WERI-Rb-1 (cell line): ENCODE measurements at places on chromosomes 1 and 21.

GRCh38 chr1:33120436-33121231, 39.7 kb downstream of the AZIN2 start:
- DNase-seq, result no peak

GRCh38 chr1:149848340-149849110, 50.8 kb upstream of the BOLA1 start:
- DNase-seq, result no peak

DNA sequence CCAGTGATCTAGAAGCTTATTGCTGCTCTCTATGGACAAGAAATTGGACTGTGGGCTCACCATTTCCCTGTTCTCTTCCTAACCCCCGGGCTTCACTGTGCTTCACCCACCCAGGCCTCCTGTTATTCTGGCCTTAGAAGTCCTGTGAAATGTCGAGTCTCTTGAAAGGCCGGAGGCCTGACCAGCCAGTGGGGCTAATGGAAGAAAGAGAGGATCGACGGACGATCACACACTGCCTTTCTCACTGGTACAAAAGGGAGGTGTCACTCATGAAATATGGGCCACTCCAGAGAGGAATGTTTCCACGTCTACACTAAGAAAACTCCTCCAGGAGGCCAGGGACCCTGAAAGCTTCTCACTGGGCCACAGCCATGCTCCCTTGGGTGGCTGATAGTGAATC, 36.1 kb downstream of the CACNA1S start:
- no peak for DNase-seq

DNA sequence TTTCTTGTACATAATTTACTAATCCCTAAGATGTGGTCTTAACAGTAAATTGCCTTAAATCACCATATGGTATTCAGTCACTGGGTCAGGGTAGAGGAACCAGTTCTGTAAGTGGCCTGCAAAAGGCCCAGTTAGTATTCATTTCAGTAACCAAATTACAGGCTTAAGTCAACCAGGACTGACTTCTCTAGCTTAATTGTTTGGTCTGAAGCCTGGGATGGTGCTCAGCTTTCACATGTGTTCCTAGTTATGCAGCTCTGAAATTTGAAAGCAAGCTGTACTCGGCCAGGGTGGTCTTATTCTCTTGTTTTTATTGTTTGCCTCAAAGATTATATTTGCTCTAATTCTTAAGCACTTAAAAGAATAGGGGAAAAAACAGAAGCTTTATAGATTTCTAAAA, 144.6 kb downstream of the MAGI3 start:
- no peak for DNase-seq

DNA sequence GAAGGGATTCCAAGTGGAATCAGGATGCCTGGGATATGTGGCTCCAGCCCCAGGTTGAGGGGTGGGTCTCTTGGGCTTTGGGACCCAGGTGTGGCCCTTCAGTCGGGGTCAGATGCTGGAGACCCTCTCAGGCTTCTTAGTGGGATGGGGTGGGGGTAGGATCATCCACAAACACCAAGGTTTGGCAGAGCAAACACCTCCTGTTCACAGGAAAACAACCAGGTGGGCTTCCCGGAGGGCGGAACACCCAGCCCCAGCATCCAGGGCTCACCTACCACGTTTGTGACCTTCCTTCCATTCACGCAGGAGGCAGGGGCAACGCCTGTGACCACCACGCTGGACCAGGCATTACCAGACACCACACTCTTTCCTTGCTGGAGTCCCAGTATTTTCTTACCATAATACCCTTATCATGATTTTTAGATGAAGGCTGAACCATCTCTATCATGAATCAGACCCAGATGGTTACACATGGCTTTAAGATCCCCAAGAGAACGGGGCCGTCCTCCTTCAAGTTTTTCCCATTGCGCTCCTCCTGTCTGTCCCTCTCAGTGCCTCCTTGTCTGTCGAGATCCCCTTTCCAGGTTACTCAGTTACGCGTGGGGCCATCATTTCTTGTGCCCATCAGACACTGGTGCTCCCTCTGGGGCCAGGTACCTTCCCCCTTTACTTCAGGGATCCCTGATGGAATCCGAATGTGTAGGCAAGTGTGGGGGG, 428.2 kb downstream of the NPHP4 start:
- DNase-seq, result no peak

GRCh38 chr1:156337888-156338179, 258 bp downstream of the CCT3 start:
- DNase-seq, result no peak

- no peak for DNase-seq
These were observed 1230.7 kb upstream of the NCAM2 start for GRCh38 chr21:19767546-19767945.

- no peak for DNase-seq
These were observed 1.6 kb downstream of the C1orf21 start for GRCh38 chr1:184388319-184388889.

- peak; percentile 39 for DNase-seq
These were observed 13.7 kb downstream of the KIAA1614 start for GRCh38 chr1:180926164-180926981.

- DNase-seq, result no peak
These were observed 17.3 kb downstream of the MAP10 start for GRCh38 chr1:232822530-232822929.

GRCh38 chr1:218510153-218510772, 165.1 kb downstream of the TGFB2 start:
- DNase-seq, result no peak

- no peak for DNase-seq
These were observed 969 bp downstream of the CYP4A11 start for GRCh38 chr1:46940307-46940706.

GRCh38 chr21:39915881-39916280, 48.6 kb downstream of the PCP4 start:
- no peak for DNase-seq

GRCh38 chr1:30911059-30911954, 2.7 kb upstream of the SDC3 start:
- DNase-seq, result peak; percentile 90

- no peak for DNase-seq
These were observed 210.5 kb downstream of the LMO4 start for GRCh38 chr1:87539147-87539546.

- no peak for DNase-seq
These were observed 10.0 kb downstream of the ZNF672 start for GRCh38 chr1:248847956-248848561.

DNA sequence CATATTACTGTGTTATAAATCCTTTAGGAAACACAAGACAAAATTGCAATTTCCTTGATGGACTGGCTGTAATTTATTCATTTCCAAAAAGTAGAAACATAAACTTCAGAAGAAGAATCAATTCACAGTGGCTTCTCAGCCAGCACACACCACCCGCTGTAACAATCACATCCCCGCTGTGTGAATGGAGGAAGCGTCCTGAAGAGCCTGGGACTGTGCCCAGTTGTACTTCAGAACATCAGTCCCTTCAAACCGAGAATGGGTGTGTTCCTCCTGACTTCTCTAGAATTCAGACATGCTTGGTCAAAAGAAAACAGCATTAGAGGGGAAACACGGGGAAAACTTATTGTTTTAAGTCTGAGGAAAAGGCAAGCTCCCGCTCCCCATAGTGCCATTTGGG, 28.8 kb upstream of the CD84 start:
- no peak for DNase-seq

GRCh38 chr1:87437663-87438295, 109.1 kb downstream of the LMO4 start:
- DNase-seq, result no peak

- DNase-seq, result no peak
These were observed 142.9 kb downstream of the TOMM20 start for GRCh38 chr1:234985516-234986294.

- DNase-seq, result no peak
These were observed 42.3 kb downstream of the NVL start for GRCh38 chr1:224287714-224288113.

GRCh38 chr1:56644064-56644918, 823 bp upstream of the PRKAA2 start:
- no peak for DNase-seq

DNA sequence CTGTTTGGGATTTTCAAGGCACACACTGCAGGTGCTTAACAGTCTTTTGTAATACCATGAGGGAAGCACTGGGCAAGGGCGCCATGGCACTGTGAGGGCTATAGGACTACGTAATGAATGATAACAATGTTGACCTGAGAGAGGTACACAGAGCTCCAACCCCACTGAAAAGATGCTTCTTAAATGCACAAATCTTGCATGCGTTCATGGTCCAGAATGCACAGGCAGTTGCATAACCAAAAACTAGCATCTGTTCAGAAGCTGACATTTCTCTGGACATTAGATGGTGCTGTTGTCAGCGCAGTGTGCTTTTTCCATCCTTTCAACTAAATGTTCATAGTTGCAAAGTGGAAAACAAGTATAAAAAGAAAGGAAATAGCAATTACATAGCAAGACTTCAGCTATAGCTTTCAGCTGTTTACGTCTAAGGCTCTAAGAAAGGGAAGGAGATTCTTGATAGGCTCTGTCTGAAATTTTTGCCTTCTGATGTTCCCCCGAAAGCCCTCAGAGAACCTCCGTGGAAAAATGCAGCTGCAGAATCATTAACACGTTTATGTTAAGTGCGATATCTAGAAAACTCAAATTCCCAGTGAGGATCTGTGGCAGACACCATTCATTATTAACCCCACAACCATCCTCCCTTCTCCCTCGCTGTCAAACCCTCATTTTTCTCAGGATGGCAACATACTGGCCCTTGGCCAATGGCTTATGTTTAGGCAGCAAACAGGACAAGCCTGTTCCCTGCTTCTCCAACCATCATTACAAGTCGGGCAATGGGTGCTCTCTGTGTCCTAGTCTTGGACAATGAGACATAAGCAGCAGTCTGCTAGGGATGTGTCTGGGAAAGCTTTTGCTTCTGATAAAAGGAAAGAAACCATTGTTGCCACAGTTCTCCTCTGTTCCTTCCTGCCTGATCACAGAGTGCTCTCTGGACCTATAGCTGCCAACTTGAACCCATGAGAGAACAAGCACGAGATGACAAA, 8.2 kb upstream of the TARBP1 start:
- peak; percentile 38 for DNase-seq

GRCh38 chr1:59979666-59980065, 53.1 kb upstream of the CYP2J2 start:
- no peak for DNase-seq

DNA sequence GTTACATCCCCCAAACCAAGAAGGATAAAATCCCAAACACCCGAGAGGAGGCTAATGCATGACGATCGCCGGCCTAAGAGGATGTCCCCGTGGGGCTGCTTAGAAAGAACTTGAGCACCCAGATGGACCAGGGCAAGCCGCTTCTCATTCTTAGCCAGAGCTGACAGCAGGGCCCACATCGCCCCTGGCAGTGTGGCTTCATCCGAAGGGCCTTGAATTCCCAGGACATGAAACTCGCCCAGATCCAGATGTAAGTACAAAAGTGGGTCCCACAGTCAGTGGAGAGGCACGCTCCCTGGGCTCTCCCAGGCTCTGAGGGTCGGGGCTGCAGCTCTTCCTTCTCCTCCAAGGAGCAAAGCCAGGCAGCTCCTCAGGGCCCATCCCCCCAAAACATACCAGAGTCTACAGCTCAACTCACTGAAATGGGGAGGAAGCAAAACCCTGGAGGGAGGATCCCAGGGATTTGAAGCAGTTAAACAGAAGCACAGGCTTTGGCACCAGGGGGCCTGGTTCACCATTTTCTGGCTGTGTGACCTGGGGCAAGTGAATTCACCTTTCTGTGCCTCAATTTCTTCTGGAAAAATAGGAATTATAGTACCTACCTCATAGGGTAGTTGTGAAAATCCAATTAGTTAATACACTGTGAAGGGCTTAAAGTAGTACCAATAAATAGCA, 85.6 kb downstream of the MAN1C1 start:
- DNase-seq, result peak; percentile 28

- no peak for DNase-seq
These were observed 8.6 kb downstream of the S100A6 start for GRCh38 chr1:153527023-153527682.

DNA sequence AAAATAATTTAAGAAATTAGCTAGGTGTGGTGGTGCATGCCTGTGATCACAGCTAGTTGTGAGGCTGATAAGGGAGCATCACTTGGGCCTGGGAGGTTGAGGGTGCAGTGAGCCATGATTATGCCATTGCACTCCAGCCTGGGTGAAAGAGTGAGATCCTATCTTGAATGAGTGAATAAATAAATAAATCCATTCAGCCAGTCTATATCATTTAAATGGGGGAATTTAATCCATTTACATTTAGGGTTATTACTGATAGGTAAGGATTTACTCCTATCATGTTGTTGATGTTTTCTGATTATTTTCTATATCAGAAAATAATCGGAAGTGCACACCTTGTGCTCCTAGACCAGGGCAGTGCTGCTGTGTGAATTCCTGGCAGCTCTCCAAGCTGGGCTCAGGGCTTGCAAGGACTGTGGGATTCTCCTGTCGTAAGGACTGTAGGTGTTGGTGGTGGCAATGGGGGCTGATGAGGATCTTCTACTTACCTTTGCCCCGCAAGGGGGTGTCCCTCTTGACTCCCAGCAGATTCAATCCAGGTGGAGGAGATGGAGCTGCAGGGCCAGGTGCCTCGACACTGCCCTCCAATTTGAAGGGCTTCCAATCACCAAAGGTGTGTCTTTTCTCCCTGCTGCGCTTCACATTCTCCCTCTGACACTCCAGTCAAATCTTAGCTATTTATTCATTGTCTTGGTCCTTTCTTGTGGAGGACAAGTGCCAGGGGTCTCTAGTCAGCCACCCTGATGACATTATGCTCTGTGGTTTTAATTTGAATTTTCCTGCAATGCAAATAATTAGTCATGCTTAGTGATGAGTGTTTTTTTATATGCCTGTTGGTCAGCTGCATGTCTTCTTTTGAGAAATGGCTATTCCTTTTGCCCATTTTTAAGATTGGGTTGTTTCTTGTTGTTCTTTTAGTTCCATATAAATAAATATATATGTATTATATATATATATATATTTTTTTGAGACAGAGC, 14.1 kb upstream of the TRAPPC10 start:
- DNase-seq, result no peak

- DNase-seq, result no peak
These were observed 1.9 kb downstream of the ADARB1 start for GRCh38 chr21:45076245-45076711.

DNA sequence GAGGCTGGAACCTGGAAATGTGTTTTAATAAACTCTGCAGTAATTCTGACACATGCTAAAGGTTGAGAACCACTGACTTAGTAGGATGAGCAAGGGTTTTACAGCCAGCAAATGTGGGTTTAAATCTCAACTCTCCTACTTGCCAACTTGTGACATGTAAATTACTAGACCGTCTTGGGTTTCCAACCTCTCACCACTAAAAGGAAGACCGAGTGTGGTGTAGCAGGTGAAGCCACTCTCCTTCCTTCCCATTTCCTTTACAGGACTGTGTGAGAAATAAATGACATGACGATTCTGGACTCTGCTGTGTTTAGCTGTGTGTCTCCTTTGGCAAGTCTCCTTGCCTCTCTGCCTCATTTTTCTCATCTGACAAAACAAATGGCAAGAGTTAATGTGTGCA, 49.5 kb upstream of the DNAJC6 start:
- no peak for DNase-seq

GRCh38 chr1:225242611-225243010, 185.2 kb downstream of the LBR start:
- no peak for DNase-seq

DNA sequence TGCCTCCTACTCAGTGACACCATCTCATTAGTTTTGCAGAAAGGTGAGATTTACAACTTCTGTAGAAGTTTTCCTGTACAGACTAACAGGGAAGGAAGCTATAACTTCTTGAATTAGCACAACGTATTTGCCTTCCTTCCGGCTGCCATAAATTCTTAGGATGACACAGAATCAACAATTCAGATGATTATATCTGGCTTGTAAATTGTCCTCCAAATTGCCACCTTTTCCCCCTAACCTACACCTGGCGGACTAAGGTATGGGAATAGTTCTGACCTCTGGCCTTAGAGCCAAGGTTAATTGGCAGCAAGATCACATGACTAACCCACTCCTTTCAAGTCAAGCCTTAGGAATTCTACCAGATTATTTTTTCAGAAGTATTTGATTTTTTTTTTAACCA, 284.3 kb downstream of the LMO4 start:
- no peak for DNase-seq
